Keratinocyte (primary cell): ENCODE measurements at places on chromosomes 3 and 15.
A peak's percentile ranks its signal among the peaks of the same experiment; 100 is the strongest.

DNA sequence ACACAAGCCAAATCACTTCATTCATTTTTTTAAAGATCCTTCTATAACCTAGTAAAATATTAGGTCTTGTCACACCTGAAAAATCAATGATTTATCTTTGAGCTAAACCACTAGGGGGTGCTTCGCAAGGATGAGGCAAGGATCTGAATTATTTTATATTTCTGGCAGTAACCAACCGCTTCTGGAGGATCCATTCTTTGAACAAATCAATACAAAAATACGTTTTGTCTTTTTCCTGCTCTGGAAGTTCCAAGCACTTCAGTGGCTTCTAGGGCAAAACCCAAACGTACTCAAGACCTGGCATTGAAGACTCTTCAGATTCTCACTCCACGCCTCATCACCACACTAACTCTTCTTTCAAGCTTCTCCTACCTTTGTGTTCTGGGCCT, 486 bp downstream of the LSG1 start:
- no peak for DNase-seq

DNA sequence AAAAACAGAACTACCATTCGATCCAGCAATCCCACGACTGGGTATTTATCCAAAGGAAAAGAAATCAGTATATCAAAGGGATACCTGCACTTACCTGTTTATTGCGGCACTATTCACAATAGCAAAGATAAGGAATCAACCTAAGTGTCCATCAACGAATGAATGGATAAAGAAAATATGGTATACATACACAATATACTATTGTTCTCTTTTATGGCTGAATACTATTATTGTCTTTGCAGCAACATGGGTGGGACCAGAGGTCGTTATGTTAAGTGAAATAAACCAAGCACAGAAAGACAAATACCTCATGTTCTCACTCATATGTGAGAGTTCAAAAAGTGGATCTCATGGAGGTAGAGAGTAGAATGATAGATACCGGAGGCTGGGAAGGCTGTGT, 118.3 kb upstream of the FAM3D start:
- no peak for DNase-seq

DNA sequence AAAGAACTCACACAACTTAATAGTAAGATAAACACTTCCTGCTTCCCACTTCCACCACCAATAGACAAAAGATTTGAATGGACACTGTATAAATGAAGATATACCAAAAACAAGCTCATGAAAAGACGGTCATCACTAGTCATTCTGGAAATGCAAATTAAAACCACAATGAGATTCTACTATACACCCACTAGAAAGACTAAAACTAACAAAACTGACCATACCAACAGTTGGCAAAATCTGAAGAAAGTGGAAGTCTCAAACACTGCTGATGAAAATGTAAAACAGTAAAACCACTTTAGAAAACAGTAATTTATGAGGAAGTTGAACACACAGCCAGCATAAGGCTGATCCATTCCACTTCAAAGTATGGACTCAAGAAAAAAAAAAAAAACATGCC, 35.6 kb upstream of the CD96 start:
- DNase-seq, result no peak

- no peak for DNase-seq
Observed at GRCh38 chr3:157078131-157078810, 81.7 kb downstream of the CCNL1 start.

- no peak for DNase-seq
Observed at GRCh38 chr3:177652556-177653291, 455.4 kb upstream of the TBL1XR1 start.

DNA sequence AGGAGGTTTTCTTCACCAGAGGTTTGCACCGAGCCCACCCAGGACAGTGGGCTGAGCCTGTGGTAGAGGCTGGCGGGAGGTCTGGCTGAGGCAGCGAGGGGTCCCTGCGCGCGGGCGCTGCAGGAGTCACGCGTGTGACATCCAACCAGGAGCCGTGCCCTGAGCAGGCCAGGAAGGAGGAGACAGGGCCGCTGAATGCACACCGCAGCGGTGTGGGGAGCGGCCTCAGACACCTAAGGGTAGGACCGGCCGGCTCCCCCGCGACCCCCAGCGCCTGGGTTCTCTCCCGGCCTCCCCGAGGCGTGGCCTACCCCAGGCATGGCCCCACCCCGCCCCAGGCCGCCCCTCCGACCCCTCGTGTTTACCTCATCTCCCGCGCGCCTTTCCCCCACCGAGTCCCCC, 412 bp downstream of the SLC41A3 start:
- no peak for DNase-seq

DNA sequence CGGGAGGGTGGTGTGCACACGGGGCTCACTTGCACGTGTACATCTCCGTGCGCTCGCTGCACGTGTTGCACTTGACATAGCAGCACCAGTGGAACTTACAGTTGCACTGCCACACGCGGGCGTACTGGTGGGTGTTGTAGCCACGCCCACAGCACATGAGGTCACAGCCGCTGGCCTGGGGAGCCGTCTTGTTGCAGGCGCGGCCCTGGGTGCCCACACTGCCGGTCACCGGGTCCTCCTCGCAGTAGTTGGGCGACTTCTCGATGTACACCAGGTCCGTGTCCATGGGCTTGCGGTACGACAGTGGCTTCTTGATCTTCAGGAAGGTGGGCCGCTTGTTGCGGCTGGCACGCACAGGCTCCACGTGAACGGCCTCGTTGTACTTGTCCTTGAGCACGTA, 61.0 kb downstream of the WNT7A start:
- DNase-seq, result no peak

DNA sequence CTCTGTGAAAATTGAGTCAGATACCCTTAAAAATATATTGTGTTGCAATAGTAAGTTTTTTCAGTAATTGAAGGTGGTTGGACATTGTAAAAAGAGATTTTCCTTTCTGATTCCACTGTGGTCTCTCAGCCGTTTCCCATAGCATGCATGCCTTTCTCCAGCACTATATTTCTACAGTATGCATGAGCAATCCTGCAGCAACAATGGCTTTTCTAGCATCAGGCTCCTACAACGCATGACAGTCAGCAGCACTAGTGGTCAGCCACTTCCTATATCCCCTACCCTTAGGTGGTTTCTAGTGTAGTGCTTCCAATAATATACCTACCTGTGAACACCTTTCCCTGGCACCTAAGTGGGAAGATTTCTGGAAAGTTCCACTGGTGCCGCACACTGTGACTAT, 55.4 kb upstream of the SNRPN start:
- DNase-seq, result no peak

GRCh38 chr3:134028486-134029255, 1.1 kb downstream of the SLCO2A1 start:
- no peak for DNase-seq

GRCh38 chr3:188286087-188286513, 132.1 kb downstream of the LPP start:
- peak; percentile 87 for DNase-seq

DNA sequence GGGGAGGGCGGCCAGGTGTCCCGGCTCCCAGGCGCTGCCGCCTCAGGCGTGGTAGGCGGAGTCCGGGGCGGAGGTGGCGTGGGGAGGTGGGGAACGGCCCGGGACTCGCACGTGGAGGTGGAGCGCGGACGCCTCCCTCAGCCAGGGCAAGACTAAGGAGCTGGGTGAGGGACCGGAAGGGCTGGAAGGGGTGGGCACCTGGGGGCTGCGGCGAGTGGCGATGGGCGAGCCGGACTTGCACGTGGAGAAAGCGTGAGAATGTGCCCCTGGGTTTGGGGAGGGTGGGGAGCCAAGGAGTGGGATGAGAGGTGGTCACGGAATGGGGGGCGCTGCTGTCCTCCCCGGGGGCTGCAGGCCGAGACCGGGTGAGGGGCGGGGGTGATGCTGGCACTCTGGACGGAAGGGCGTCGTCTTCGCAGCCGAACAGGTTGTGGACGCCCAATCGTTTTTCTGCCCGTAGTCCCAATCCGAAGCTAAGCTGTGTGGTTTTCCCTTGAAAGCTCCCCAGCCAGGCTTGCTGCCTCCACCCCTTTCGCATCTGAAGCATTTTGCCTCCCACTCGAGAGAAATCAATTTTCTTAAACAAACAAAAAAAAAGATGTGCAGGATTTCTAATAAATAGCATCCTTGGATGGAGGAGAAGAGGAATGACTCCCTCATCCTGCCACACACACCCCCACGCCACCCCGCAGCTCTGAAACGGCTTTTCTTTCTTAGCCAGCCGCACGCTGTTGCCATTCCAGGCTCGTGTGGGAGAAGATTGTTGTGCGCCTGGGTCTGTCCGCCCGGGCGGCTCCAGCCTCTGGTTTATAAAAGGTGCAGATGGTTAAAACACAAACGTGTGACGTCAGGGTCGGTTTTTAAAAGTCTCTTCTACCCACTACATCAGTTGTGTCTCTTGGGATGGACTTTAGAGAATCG, 62.5 kb upstream of the ANKRD28 start:
- no peak for DNase-seq

GRCh38 chr15:89346516-89347231, 12.1 kb upstream of the POLG start:
- no peak for DNase-seq

- DNase-seq, result no peak
Observed at GRCh38 chr3:126872701-126873342, 110.1 kb upstream of the PLXNA1 start.

GRCh38 chr3:142028243-142028777, 121.0 kb downstream of the TFDP2 start:
- peak; percentile 41 for DNase-seq

DNA sequence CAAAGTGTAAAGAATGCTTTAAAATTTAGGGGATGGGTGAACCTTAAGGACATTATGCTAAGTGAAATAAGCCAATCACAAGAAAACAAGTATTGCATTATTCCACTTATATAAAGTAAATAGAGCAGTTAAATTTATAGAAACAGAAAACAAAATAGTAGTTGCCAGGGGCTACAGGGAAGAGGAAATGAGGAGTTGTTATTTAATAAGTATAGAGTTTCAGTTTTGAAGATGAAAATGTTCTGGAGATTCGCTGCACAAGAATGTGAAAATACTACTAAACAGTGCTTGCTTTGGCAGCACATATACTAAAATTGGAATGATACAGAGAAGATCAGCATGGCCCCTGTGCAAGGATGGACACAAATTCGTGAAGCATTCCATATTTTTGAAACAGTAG, 32.0 kb downstream of the DNAH12 start:
- no peak for DNase-seq

DNA sequence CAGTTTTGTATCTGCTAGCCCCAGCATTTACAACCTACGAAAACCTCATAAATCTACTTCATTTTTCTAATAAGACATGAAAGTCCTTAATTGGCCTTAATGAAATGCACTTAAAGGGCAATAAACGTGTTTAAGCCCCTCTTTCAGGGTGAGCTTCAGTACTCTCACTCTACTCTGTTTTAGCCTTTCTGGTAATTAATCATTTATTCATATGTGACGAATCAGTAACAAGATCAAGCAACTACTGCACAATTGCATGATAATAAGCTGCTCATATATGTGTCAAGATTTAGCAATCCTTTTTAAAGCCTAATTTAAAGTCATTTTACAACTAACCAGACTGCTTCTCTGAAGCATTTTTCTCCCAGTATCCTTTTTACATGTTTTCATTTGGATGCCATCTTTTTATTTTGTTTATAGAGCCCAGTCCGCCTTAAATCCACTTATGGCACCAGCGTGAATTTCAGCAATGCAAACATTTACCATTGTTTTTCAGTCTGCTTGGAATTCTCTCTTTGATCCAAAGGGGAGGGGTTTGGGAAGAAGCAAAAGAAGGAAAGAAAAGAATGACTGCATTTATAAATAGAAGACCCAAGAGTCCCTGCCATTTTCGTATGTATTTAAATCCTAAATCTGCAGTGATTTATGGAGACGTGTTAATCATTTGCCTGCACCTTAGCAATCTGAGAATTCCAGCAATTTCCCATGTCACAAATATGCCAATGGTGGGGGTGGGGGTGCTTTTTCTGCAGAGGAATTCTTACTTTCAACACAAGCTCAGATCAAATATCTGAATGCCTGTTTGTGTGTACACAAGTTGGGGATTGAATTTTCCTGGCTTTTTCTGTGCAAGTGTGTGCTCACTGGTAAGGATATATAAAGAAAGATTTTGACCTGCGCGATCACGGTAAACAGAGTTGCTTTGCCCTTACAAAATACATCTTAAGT, 230.8 kb upstream of the TBC1D5 start:
- DNase-seq, result no peak

- DNase-seq, result no peak
Observed at GRCh38 chr3:72176537-72177041, 391.6 kb upstream of the PROK2 start.

GRCh38 chr3:122263058-122263457, 62.0 kb upstream of the CSTA start:
- DNase-seq, result no peak

DNA sequence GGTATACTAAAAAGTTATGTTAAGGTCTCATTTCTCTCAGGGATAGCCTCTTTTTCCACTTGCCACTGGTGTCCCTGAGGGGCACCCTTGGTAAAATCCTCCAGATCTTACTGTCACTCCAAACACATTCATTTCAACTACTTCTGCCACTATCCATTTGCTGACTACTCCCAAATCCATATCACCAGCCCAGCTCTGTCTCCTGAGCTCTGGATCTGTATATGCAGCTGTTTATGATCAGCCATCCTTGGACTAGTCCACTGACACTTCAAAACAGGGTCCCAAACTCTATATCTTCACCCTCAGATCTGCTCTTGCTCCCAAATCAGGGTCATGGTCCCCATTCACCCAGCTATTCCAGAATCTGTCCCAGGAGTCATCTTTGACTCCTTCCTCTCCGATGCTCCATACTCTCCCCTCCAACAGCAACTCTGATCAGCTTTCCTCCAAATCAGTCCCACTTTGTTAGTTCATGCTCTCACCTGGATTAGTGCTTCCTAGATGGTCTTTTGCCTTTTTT, 9.9 kb downstream of the NCEH1 start:
- DNase-seq, result no peak

GRCh38 chr3:64612082-64612860, 75.5 kb downstream of the ADAMTS9 start:
- DNase-seq, result no peak

- DNase-seq, result no peak
Observed at GRCh38 chr15:56185980-56186379, 57.7 kb downstream of the RFX7 start.

DNA sequence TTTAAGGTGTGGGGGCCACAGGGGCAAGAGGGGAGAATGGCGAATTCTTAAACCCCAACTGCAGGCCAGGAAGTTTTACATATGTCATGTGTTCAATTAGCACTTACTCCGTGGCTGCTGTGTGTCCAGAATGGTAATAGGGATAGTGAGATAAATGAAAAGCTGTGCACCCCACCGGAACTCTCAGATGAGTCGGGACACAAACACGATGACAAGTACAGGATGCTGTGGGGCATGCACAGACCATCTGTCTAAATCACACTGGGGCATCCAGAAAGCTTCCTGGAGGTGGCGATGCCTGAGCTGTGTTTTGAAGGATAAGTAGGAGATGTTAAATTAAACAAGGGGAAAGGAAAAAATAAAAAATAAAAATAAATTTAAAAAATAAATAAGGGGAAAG, 18.3 kb upstream of the TMEM158 start:
- DNase-seq, result no peak

- no peak for DNase-seq
Observed at GRCh38 chr15:53462651-53463050, 296.8 kb downstream of the WDR72 start.

- no peak for DNase-seq
Observed at GRCh38 chr15:80755885-80756284, 23.3 kb upstream of the CEMIP start.
